ENCODE measurements at places on chromosomes 7 and 10.

- no peak for DNase-seq
Observed at GRCh38 chr7:38855867-38856266, 53.1 kb downstream of the VPS41 start.

- DNase-seq = no peak
Observed at GRCh38 chr10:131964298-131964697, 17.4 kb downstream of the BNIP3 start.

DNA sequence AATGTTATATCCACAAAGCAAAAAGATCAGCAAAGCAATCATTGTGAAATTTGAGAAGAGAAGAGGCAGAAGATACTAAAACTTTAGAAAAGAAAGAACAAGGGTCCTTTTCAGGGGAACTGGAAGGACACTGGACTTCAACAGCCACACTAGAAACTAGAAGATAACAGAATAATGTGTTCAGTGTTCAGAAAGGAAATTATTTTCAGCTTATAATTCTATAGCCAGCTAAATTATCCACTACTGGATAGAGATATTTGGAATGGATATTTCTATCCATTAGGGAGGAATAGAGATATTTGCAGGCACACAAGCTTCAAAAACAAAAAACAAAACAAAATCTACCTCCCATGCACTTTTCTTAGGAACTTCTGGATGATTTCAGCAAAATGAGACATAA is 12.8 kb downstream of the ANXA11 start:
- DNase-seq = no peak

GRCh38 chr10:26222563-26222962 is 6.0 kb downstream of the GAD2 start:
- no peak for DNase-seq

DNA sequence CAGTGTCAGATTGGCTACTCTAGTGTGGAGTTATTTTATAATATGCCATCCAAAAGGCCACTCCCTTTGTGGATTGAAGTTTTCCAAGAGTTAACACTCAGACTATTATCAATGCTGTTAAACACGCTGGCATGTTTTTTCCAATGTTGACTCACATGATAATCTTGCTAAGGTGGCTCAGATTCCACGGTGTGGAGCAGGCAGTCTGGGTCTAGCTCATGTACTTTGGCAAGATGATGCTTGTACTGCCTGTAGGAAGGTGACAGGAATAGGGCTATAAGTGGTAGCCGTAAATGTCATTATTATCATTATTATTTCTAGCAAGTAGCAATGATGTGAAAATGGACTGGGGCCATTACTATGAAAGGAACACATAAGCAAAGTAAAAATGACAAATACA is 79.4 kb upstream of the TBX20 start:
- no peak for DNase-seq

DNA sequence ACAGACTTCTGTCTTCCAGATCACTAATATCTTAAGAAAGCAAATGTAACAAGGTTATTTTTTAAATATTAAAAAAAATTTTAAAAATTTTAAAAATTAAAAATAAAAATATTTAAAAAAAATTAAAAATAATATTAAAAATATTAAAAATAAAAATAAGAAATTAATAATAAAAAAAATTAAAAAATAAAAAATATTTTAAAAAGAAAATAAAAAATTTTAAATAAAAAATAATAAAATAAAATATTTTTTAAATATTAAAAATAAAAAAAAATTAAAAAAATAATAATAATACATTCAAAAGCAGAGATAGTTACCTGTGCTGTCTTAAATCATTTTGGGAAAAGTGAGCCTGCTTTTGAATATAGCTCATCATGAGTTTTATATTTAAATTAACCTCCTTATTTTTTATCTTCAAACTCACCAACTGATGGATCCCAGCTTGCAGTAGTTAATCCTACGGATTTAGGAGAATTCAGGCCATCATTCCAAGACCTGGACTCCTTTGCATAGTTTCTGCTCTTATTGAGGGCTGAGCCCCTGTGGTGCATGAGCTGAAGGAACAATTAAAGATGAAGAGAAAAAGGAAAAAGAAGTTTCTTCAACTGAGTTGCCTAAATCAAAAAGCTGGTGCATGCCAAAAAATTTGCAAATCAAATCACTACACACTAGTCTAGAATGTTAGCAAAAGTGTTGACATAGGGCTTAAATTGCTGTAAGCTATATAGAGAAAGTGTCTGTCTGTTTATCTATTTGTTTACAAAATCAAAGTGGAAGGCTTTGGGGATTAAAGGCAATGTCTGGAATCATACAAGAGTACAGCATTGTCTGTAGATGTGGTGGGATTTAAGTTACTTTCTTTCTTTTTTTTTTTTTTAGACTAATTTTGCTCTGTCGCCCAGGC is 50.5 kb upstream of the ZNF438 start:
- no peak for DNase-seq

- DNase-seq = no peak
Observed at GRCh38 chr10:13001041-13001886, at the start of gene CCDC3. Gene CCDC3 (minus strand): TSS chr10:13001713. CDS start chr10:13001570, 143 bp downstream.

GRCh38 chr7:74101061-74101681 is 17.6 kb downstream of the LIMK1 start:
- no peak for DNase-seq

Data from activated CD4-positive, CD25-positive, alpha-beta regulatory T cell (primary cell).